ENCODE measurements at places on chromosomes 7 and 10. TPM values are rescaled to one million over a fixed set of nuclear protein-coding genes. Genes with fewer than 3 reads are reported as not detected.

CPA5 gene
- not detected for total RNA-seq

HSPA14 gene
- total RNA-seq, result 18.7 TPM

CYP2C19 gene
- 0.15 TPM for total RNA-seq

HPS1 gene
- total RNA-seq, result 18.8 TPM

PTF1A gene
- not detected for total RNA-seq

MYPN gene
- 342 TPM for total RNA-seq

GIMAP1 gene
- total RNA-seq, result 4.6 TPM

CYP26A1 gene
- not detected for total RNA-seq

NUP205 gene
- 33.5 TPM for total RNA-seq

SPDYE16 gene
- not detected for total RNA-seq

CRHR2 gene
- not detected for total RNA-seq

IFIT1 gene
- 3.2 TPM for total RNA-seq

FAM131B gene
- total RNA-seq, result 1.2 TPM

ASB4 gene
- total RNA-seq, result 27.3 TPM

CTAGE15 gene
- not detected for total RNA-seq

DNA sequence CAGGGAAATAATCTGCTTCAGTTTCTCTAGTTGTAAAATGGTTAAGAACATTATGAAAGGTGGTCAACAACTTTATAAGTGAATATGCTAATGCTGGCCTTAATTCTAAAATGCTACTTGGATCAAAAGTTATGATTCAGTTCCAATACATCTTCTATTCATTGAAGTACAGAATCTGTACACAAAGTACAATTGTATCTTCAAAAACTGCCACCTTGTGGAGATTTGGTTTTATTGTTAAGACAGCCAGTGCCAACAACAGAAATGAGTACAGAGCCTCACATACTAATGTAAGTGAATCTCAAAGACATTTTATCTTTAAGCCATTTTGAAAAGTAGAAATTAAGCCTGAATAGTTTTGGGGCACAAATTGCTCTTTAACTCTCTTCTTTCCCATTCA lies 194.0 kb downstream of the CFTR start:
- no peak for DNase-seq

DNA sequence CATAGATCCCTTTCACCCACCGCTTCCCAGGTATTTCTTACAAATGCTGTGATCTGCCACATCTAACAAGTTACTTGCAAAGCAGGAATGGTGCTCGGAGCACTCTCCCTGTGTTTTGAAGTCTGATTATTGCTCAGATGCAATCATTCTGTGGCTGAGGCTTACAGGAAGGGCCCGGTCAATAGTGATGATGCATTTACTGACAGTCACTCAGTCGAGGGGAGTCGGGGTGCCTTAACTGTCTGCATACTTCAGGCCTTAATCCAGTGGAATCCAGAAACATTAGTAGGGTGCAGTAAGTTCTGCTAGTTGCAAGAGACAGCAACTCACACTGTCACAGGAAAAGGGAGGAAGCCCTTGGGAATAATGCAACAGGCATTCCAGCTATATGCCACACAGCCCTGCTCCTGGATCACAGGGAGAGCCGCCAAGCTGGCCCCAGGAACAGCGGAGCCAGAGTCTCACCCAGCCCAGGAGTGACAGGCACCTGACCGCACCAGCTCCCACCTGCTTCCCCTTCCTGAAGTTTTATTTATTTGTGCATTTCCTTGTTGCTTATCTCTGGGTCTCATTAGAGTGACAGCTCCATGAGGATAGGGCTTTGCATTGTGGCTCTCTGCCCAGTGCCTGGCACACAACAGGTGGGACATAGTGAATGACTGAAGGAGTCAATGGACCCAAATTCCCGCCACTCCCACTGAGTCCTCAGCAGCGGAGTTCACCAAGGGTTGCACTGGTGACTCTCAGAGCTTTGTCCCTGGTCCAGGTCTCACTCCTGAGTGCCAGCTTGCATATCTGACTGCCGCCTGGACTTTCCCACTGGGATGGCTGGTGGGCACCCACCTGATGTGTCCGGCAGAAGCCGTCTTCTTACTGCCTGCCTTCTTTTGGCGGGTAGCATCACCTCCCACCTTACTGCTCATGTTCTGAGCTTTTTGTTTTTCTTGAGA lies 212.5 kb upstream of the SH2B2 start:
- DNase-seq, result no peak

DNA sequence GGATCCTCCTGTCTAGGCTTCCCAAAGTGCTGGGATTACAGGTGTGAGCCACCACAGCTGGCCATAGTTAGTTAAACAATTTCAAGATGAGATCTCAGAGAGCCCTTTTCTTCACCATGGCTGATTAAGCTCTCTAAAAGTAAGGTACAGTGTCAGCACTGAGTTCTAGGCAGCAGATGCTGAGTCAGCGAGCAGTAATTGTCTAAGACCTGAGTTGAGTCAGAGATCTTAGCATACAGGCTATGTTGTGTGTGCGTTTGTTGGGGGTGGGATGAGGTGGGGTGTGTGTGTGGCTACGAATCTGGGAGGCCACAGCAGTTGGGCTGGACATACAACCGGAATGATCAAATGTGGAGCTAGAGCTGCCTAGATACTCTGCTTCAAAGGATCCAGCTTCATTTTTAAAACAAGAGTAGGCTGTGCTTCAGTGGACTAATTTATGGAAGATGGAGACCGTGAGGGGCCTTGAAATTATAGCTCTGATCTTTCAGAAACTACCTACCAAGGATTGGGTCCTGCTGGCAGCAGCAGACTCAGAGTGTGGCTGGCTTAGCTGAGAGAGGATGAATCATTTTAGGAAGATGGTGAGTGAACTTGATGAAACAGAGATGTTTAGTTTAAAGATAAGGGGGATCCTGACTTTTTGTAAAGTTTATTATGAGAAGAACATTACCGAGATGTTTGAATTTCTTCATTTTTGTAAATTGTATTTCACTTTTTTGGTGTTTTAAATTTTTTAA lies 17.5 kb upstream of the MTPN start:
- DNase-seq, result no peak

GRCh38 chr7:7567898-7568531 lies 1.3 kb downstream of the MIOS start:
- no peak for DNase-seq

GRCh38 chr7:4931943-4932342 lies 27.0 kb downstream of the MMD2 start:
- no peak for DNase-seq

DNA sequence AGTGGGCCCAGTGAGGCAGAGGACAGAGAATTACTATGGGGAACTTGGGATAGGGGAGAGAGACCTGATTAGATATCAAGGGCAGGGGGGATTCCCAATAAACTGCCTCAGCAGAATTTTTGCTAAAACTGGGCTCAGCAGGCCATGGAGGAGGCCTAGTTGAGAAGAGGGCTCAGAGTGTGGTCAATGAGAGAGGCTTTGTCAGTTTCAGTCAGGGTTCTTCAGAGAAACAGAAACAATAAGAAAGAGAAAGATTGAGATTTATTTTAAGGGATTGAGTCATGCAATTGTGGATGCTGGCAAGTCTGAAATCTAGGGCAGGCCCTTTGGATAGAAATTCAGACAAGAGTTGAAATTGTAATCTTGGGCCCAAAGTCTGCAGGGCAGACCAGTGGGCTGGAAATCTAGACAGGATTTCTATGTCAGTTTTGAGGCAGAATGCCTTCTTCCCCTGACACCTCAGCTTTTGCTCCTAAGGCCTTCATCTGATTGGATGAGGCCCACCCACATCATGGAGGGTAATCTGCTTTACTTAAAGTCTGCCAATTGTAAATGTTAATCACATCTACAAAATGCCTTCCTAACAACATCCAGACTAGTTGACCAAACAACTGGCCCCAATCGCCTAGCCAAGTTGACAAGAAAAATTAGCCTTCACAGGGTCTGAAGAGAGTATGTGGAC lies 33.5 kb upstream of the CCSER2 start:
- no peak for DNase-seq

- no peak for DNase-seq
Measured at GRCh38 chr10:46033602-46034011, 3.2 kb upstream of the NCOA4 start.

- DNase-seq, result no peak
Measured at GRCh38 chr7:157272351-157273207, 64.2 kb upstream of the DNAJB6 start.

DNA sequence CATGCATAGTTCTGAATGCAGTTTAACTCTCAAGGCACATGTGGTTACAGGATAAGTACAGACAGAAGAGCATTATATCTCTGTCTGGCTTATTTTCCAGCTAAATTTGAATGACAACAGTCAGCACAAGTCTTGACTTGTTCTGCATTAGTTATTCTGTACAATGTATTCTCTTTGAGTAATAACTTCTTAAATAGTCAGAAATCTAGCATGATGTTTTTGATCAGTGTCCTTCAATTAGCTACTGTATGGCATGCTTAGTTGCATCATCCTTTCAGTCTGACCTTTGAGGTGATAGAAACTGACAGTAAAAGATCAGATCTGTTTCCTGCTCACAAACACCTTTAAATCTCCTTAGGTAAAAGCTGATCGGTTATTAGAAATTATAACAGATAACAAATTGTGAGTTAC lies 118.1 kb downstream of the ARL4A start:
- no peak for DNase-seq

DNA sequence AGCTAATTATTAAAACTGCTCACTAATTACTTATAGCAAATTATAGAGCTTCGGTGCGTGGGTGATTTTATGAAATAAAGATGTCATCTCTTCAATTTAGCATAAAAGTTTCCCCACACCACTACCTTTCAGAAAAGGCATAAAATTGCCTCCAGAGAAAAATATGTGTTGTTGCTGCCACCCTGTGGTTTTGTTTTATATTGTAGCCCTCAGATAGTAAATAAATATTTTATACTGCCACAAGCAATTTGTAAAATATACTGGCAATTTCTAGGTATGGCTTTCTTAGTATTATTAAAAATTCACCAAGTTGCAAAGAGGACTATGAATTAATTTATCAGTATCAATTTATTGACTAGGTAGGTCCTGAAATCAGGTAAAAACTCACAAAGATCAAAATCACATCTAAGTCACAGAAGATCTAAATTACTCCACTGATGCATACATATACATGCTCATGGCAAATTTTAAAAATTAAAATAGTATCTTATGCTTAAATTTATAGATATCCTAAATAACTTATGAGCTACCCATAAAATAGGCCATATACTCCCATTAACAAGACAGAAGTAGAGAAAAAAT lies 26.5 kb downstream of the ASNS start:
- no peak for DNase-seq

GRCh38 chr7:30678805-30679204 lies 3.5 kb downstream of the CRHR2 start:
- DNase-seq, result no peak

DNA sequence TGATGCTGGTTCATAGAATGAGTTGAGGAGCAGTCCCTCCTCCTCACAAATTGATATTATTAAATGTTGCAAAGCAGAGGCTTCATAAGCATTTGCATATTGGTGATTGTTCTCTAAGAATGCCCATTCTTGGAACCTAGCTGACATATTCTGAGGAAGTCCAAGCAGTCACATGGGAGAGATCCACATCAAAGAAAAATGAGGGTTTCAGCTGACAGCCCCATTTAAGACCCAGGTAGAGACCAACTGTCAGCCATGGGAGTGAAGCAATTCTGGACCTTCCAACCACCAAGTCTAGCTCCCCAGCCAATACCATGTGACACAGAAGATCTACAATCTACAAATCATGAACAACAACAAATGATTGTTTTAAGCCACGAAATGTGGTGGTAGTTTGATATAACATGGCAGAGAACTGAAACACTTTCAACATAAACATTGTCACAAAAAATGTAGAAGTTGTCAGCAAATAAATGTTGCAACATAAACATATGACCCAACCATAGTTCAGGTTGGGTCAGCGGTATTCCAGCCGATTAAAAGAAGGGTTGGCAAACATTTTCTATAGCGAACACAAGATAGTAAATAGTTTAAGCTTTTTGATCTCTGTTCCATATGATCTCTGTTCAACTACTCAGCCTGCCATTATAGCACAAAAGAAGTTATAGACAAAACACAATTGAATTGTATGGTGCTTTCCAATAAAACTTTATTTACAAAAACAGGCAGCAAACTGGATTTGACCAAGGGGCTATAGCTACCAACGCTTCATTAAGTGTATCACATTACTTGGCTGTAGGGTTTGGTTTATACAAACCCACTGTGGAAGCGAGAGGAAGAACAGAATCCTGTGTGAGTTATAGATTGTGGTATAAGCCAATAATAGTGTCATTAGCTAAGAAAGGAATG lies 41.4 kb upstream of the MPP7 start:
- DNase-seq, result no peak

DNA sequence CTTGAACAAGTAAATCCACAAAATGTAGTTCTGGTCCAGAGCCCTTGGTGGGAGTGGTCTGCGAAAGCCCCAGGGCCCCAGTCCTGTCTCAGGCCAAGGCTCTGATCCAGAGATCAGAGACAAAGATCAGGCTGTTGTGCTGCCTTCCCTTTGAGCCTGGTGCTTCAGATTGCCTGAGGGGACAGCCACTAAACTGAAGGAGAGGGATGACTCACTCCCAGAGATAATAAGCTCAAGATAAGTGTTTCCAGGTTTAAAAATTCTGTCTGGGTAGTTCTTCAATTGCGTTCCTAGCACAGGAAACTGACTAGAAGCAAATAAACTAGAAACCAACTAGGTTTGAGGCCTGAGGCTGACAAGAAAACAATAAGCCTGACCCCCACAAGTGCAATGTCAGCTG lies 190.2 kb downstream of the RAMP3 start:
- DNase-seq, result no peak

GRCh38 chr7:124171068-124171467 lies 138.2 kb upstream of the TMEM229A start:
- DNase-seq, result no peak

GRCh38 chr10:11245510-11245909 lies 227.8 kb downstream of the CELF2 start:
- no peak for DNase-seq
